ENCODE measurements at places on chromosomes 7 and 10. TPM values are rescaled to one million over a fixed set of nuclear protein-coding genes. Genes with fewer than 3 reads are reported as not detected.

- H3K4me1 ChIP-seq = peaks cover 17% of the 10 kb centered on the region
- no peak overlapping the region for H3K4me3 ChIP-seq
- peaks cover 18% of the 10 kb centered on the region for H3K27me3 ChIP-seq
Observed at GRCh38 chr10:101573885-101574753, 13.9 kb downstream of the POLL start.

The UCMA gene
- not detected for polyA plus RNA-seq

The SMKR1 gene
- polyA plus RNA-seq = 1.1 TPM

The CDC14C gene
- polyA plus RNA-seq = 0.06 TPM

Measured in large intestine (tissue), 12 donors.